ENCODE measurements at places on chromosomes 16 and 17.

DNA sequence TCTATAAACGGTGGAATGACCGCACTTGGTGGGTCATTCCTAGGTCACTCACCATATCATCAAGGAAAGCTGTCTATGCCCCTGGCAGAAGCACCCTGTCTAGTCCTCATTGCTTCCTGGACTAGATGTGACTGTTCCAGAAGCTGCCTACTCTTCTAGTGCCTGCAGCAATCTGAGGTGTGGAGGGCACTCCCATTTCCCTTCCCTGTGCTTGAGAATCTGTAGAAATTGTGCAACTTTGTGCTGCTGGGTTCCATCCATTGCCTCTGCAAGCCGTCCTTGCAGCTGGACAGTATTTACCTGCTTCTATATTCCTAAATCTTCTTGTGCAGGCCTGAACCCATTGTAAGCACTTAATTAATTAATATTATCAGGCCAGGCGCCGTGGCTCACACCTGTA lies 52.1 kb downstream of the CACNG3 start:
- no peak for DNase-seq

GRCh38 chr17:76581515-76581914 lies 4.1 kb downstream of the ST6GALNAC2 start:
- DNase-seq, result no peak

GRCh38 chr16:17508303-17508702 lies 37.5 kb upstream of the XYLT1 start:
- DNase-seq, result no peak

GRCh38 chr16:7714775-7715174 lies 382.1 kb downstream of the RBFOX1 start:
- DNase-seq, result no peak

DNA sequence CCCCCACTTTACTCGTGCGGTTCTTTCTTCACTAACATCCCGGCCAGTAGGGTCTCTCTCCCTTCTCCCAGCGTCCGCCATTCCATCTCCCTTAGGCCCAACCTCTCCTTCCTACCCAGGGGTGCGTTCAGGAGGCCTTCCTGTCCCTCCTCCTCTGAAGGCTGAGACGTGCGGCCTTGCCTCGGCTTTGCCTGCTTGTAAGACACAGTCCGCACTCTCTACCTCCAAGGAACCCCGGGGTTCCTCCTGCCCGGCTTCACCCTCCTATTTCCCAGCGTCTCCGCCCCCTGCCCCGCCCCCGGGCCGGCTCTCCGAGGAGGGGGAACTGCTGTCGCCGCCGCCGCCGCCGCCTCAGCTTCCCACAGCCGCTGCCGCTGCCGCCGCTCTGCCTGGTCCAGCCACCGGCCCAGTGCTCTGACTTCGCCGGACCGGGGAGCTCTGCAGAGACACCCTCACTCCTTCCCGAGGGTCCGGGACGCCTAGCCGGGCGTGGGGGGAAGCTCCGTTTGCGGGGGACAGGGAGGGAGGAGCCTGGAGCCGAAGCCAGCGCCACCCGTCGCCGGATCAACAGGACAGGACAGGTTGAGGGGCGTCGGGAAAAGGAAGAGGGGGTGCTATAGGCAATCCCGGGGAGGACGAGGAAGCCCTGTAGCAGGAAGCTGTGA lies 1.2 kb upstream of the FGF11 start:
- peak; percentile 36 for DNase-seq

- DNase-seq, result no peak
Measured at GRCh38 chr17:79619196-79619595, 8.3 kb upstream of the RBFOX3 start.

DNA sequence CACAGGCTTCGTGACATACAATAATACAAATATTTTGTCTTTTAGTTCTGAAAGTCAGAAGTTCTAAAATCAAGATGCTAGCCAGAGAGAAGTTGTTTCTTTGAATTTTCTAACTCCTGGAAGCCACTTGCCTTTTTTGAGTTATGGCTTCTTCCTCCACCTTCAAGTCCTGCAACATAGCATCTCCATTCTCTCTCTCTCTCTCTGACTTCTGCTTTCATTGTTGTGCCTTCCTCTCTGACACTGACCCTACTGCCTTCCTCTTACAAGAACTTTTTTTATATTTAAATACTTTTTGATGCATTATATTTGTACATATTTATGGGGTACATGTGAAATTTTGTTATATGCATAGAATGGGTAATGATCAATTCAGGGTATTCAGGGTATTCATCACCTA lies 205.9 kb downstream of the MAP2K6 start:
- no peak for DNase-seq

GRCh38 chr17:69231521-69231920 lies 2.9 kb upstream of the ABCA10 start:
- DNase-seq, result no peak

Data from stimulated activated CD4-positive, alpha-beta T cell treated with anti-CD3 and anti-CD28 coated beads, TNF-alpha, amount 100 ng/mL, for 24 hours (primary cell).